Kasumi-1 (cell line): ENCODE measurements at places on chromosomes 12 and 14.
A peak's percentile ranks its signal among the peaks of the same experiment; 100 is the strongest.

DNA sequence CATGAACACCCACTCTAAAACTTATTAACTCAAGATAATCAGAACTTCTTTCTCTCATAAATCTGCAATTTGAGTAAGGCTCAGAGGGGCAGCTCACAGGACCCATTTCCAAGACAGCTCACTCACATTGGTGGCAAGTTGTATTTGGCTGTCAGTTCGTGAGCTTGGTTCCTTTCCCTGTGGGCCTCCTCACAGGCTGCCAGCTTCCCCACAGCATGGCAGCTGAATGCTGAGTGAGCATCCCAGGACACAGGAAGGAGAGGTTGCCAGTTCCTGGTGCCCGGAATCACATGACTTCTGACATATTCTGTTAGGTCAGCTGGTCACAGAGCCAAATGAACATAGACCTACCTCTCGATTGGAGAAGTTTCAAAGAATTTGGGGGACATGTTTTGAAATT is 116.6 kb upstream of the TMEM233 start:
- no peak for DNase-seq

GRCh38 chr14:75646762-75647161 is 13.9 kb downstream of the ERG28 start:
- DNase-seq = no peak

DNA sequence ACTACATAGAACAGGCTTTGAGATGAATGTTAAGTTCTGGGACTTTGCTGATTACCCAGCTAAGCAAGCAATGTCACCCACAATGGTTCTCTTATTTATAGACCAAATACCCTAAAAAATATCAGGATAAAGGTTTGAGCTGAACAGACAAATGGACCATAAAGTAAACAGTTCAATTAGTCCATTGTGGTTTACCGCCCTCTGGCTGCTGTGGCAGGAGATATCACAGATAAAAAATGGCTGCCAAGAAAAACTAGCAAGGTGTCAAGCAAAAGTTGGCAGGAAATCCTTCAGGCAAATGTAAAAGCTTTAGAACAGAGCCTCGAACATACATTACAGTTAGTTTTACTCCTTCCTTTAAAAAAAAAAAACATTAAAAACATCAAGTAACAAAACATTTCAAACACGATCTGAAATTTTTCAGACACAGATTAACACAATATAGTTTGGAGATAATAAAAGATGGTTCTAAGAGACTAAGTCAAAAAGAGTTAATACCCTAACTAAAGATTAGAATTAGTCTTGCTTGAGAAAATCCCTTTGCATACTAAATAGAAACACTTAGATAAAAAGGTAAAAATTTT is 41.3 kb downstream of the MED13L start:
- peak; percentile 17 for DNase-seq

DNA sequence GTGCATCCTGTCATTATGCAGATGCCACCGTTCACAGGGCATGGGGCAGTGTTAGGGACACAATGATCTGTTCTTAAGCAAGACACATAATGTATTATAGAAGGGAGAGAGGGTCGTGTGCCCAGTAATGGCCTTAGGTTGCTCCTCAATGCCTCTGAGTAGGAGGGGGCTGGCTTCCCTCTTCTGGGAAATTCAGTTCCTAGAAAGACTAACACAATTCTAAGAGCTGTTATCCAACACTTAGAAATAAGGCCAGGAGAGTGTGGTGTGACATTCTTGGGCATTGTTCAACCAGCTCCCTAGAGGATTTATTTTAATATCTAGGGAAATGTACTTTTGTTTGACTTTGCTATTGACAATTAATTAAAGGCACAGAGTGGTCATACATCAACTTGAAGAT is 118.5 kb downstream of the ADCK1 start:
- no peak for DNase-seq
